ENCODE measurements at places on chromosomes 13 and 19.

DNA sequence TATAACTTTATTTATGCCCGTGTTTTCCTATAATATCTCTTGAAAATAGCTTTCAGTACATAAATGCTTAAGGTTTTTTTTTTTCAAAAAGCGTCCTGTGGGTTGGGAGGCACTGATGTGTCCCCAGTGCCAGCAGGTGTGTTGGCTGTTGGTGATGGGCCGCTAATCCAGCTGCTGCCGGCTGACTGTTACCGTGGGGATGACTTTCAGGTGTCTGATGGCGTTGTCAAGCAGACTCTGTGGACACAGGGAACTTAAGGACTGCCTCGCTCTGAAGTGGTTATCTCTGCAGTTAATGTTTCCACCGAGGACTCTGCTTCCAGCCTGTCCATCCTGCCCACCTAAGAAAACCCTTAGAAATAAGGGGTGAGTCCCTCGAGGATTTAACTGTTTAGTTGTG, 94.5 kb downstream of the ANKRD10 start:
- no peak for DNase-seq

GRCh38 chr13:39688278-39688677, 32.8 kb downstream of the COG6 start:
- no peak for DNase-seq

DNA sequence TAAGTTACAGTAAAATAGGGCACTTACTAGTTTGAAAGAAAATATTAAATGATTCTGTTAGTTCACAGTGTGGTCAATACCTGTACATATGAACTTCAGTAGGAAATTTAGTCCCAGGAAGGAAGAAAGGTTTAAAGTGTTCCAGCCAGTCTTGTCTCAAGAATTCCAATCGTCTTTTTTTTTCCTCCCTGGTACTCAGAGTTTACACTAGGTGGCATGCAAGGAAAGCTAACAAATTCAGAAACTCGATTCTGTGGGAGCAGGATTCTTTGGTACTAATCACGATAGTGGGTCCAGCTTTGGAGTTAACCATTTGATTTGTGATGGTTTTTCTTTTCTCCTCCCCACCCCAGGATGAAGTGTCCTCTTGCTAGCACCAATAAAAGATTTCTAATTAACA, 43.6 kb downstream of the POLR1D start:
- no peak for DNase-seq

GRCh38 chr13:31361673-31362072, 161.9 kb downstream of the B3GLCT start:
- no peak for DNase-seq

DNA sequence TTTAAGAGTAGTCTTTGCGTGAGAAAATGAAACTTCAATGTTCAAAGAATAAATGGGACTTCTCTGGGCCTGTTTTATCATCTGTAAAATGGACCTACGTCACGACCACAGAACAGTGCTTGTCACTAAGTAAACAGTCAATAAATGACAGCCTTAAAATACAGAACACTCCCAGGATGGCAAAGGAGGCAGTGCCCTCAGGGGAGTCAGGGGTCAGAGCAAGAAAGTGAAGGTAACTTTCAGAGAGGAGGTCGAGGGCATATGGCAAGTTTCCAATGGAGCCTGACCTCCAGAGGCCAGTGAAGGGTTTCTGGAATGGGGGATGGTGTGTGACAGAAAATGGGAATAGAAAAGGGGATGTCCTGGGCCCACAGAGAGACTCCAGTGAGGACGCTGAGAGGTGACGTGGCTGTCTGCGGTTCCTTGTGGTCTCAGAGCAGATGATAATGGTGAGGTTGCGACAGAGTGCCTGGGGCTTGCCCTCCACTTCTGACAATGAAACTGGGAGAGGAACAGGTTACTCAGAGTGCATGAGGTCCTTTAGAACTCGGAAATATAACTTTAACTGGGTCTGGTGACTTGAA, 91.8 kb downstream of the UBL3 start:
- DNase-seq: peak; percentile 46

GRCh38 chr13:68719815-68720214, 1387.8 kb upstream of the ATXN8OS start:
- DNase-seq: no peak

- DNase-seq: no peak
These were observed 188.2 kb upstream of the RFC3 start for GRCh38 chr13:33629605-33630360.

GRCh38 chr13:98325724-98326123, 148.7 kb upstream of the RNF113B start:
- DNase-seq: no peak

- DNase-seq: peak; percentile 100
These were observed at the start of gene ALKBH7 for GRCh38 chr19:6372594-6373095. TSS of gene ALKBH7 (plus strand) at chr19:6372794. CDS start at chr19:6372821, 27 bp downstream.

GRCh38 chr19:49667473-49667872, 1.7 kb downstream of the BCL2L12 start:
- DNase-seq: no peak

GRCh38 chr13:97255515-97256021, 33.4 kb downstream of the MBNL2 start:
- DNase-seq: no peak

GRCh38 chr13:45303026-45303425, 38.0 kb downstream of the TPT1 start:
- no peak for DNase-seq

GRCh38 chr19:55750715-55751114, 8.2 kb upstream of the RFPL4A start:
- no peak for DNase-seq

GRCh38 chr19:7419153-7419552, 69.7 kb downstream of the PEX11G start:
- no peak for DNase-seq

- DNase-seq: no peak
These were observed 48.4 kb downstream of the KCTD12 start for GRCh38 chr13:76837801-76838200.

DNA sequence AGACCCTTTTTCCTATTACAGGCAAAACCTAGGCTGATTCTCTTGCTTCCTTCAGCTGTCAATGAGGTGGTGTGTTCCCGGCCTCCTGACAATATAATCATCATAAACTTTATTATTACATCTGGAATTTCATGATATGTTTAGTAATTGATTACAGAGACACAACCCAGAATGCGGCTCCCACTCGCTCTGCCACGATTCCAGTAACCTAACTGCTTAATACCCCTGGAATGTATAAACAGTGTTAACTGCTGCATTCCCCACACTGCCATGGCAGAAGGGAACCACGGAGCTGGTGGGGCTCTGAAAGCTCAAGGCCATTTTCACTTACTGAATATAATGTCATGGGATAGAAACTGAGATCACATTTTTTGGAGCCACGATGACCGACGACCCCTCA, 17.1 kb downstream of the TSHZ3 start:
- no peak for DNase-seq

- DNase-seq: no peak
These were observed 1.6 kb downstream of the PRR36 start for GRCh38 chr19:7872306-7873204.

GRCh38 chr13:51201886-51202285, 20.3 kb upstream of the FAM124A start:
- no peak for DNase-seq

- DNase-seq: no peak
These were observed 563.1 kb downstream of the EFNB2 start for GRCh38 chr13:105972306-105972721.

DNA sequence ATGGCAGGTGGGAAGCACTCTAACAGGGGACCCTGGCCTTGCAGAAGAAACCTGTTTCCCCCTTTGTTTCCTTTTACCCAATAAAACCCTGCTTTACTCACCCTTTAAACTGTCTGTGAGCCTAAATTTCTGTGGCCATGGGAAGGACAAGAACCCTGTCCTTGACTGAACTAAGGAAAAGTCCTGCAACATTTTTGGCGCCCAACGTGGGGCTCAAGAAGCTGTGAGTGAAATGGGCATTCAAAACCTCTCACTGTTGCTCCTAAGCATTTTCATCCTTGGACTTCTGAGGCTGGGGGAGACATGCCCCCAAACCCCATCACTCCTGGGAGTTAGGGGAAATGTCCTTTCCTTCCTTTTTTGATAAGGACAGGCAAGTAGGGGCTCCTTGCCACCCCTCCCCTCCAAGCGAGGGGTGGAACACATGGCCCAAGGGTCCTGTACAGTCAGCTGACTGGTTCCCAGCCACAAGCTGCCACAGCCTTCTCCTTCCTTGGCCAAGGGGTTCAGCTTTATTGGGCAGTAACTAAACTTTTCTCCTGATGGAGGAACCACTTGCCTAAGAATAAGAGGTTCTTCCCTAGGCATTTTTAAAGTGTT, 381.6 kb downstream of the KLF5 start:
- DNase-seq: no peak

DNA sequence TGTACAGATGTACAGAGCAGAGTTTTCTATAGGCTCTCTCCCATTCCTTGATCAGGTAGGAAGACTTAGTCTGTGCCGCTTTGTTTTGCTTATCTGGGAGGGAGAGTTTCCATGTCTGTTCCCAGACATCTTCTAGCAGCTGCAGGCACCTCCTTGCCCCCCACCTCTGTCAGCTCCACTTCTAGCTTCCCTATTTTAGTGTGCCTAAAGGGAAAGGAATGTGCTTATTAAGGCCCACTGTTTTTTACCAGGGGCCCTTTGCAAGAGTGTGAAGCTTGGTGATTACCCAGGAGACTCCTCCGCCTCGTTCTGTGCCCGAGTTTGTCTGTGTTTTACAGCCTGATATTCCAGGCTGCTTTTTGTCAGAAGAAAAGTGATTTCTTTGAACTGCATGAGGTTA, 1984.4 kb downstream of the OLFM4 start:
- DNase-seq: no peak

DNA sequence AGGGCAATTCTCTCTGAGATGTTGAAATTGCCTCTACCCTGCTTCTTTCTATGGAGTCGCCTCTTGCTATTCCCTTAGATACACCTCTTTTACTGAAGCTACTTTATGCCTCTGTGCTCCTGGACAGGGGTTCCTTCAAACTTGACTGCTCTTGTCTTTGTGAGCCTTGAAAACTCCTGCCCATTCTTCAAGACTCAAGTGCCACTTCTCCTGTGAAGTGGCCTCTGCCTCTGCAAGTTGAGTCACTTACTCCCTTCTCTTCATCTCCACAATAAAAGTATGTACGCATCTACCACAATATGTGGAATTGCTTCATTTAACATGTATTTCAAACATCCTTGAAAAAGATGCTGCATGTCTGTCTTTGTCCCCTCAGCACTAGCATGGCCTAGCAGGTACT, 66.0 kb upstream of the TPP2 start:
- DNase-seq: no peak

DNA sequence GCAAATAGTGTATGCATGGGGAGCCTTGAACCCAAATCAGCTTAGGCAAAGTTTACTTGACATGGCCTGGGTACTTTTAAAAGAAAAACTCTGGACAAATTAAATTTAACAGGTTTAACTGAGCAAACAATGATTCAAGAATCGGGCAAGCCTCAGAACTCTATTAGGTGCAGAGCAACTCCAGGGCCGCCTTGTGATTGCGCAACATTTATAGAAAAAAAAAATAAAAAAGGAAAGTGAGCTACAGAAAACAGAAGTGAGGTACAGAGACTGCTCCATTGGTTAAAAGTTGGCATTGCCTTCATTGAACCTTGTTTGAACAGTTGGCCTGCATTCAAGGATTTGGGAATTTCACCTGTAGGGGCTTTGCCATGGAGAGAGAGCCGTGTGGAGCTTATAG, 421.0 kb upstream of the TSHZ3 start:
- DNase-seq: no peak

DNA sequence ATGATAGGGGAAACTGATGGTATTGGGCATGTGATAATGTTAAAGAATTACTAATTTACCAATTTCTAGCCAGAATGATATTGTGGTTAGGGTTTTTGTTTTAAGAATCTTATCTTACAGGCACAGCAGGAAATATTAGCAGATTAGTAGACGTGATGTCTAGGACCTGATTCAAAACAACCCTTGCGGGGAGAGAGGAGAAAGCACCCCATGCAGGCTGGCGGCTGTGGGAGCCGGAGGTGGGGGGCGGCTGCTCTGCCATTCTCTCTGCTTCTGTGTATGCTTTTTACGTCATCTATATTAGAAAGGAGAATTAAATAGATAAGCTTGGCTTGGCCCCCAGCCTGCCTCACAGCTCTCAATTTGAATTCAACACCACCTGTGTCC, 41.5 kb downstream of the MLLT1 start:
- no peak for DNase-seq

- no peak for DNase-seq
These were observed 405.8 kb downstream of the FGF9 start for GRCh38 chr13:22076658-22077057.

Measured in HFFc6 (cell line).